ENCODE measurements at places on chromosomes 6 and 20.
A peak's percentile ranks its signal among the peaks of the same experiment; 100 is the strongest.

DNA sequence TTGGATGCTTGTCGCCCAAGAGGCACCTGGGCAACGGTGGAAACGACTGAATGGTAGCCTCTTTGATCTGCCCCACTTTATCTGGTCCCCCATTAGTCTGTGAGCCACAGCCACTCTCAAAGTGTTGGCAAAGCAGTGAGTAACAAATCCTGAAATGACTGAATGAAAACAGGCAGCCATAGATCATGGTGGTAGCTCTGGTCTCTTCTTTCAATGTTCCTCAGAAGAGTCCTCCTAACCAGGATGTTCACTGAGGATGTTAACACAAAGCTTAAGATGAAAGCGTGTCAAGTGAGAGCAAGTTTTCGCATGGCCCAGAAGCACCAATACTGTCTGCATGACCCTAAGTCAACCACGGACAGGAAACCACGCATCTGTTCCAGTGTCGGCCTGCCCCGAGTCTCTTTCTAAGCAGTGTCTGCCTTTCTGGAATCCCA lies 107.3 kb downstream of the IRF4 start:
- peak; percentile 85 for DNase-seq

DNA sequence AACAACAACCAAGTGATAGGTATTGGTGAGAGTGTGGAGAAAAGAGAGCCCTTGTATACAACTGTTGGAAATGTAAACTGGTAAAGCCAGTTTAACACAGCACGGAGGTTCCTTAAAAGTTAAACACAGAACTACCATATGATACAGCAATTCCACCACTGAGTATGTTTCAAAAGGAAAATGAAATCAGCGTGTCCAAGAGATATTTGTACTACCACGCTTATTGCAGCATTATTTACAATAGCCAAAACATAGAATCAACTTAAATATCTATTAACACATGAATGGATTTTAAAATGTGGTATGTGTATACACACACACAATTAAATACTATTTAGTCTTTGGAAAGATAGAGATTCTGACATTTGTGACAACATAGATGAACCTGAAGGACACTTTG lies 1.1 kb downstream of the PTCHD4 start:
- no peak for DNase-seq

- no peak for DNase-seq
These were observed 22.6 kb downstream of the ETV7 start for GRCh38 chr6:36364669-36365479.

DNA sequence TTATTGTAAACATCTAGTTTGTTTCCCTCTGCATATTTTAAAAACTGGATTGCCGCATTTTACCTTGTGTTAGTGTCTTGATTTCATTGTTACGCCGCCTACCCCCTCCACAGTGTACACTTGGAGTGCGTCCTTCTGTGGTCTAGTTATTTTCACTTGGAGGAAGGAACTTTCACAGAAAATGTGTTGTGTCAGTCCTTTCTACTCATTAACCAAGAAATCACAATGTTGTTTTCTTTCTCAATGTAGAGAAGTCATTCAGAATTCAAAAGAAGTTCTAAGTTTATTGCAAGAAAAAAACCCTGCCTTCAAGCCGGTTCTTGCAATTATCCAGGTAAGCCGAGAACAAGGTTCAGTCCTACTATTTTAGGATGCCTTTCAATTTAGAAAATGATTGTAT lies 10.3 kb downstream of the MTHFD1L start:
- no peak for DNase-seq

DNA sequence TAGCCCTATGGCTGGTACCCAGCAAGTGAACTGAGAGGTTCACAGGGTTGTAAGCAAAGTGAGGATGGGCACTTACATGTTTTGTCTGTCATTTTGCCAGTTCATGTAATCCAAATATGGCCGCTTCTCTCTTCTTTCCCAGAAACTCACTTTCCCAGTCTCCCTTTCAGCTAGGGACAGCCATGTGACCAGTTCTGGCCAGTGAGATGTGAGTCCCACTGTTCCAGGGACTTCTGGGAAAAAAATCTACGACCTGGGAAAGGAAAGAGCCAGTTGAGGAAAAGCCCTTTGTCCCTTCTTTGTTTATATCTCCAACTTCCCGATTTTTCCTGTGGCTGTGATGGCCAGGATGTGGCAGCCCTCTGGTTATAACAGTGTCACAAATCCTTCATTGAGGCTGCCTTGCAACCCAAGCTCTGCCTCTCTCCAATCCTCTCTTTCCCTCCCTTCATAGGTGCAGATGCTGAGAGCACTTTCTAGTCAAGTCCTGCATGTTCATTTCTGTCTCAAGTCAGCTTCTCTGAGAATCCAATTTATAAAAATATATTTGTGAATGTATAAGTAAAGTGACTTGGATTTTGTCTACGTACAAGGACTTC lies 148.6 kb upstream of the ZFP64 start:
- no peak for DNase-seq

DNA sequence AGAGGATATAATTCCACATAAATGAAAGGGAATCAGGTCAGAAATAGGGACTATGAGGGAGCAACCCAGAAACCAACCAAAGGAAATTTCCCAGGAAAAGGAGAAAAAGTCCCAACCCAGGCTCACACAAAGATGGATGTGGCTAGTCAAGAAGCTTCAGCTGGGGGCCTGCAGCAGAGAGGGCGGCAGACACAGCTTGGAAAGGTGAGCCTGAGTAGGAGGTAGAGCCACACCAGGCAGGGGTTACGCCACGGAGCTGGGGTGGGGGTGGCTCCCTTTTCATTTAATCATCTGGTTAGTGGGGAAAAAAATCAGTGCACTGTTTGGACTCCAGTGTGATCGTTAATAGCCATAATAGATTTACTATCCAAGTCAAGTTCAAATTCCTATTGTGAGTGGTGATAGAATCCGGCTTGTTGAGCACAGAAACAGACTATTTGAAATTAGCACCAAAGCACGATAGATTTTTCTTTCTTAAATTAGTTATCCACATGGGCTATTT lies 220.6 kb downstream of the TPBG start:
- DNase-seq = no peak

DNA sequence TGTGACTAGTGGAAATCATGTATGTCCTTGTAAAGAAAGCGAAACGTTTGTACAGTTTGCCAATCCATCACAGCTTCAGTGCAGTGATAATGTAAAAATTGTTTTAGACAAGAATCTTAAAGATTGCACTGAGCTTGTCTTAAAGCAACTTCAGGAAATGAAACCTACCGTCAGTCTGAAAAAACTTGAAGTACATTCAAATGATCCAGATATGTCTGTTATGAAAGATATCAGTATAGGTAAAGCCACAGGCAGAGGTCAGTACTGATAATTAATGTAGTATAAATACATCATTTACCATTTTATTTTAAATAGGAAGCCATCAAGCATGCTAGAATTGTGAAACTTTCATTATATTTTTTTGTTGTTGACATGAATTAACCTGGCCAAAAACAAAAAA lies 60.9 kb upstream of the SMIM8 start:
- no peak for DNase-seq

DNA sequence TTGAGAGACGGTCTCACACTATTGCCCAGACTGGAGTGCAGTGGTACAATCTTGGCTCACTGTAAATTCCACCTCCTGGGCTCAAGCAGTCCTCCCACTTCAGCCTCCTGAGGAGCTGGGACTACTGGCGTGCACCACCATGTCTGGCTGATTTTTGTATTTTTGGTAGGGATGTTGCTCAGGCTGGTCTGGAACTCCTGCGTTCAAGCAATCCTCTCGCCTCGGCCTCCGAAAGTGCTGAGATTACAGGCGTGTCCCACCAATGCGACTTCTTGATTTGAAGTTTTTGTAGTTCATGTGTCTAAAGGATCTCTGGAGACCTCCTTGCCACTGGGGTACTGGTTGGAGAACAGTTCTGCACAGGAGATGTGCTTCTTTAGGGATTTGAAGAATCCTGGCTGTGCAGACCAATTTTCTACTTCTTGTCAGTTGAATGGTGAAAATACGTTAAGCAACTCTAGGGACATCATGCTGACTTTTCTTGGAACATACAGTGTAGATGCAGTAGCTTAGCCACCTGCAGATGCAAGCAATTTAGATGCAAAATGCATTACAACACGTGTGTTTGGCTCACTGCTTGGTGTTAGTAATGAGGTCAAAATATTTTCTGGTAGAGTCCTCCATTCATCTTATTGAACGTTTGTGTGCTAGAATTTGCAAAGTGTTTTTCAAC lies 28.2 kb downstream of the SYTL3 start:
- no peak for DNase-seq

GRCh38 chr20:19642860-19643259 lies 115.2 kb upstream of the RIN2 start:
- DNase-seq = no peak

- DNase-seq = no peak
These were observed 366.5 kb upstream of the ARID1B start for GRCh38 chr6:156410649-156411048.

GRCh38 chr20:7966176-7966575 lies 25.9 kb upstream of the HAO1 start:
- no peak for DNase-seq

GRCh38 chr6:97702248-97702647 lies 419.2 kb upstream of the MMS22L start:
- DNase-seq = no peak

GRCh38 chr20:19958928-19959327 lies 58.2 kb upstream of the NAA20 start:
- DNase-seq = no peak

DNA sequence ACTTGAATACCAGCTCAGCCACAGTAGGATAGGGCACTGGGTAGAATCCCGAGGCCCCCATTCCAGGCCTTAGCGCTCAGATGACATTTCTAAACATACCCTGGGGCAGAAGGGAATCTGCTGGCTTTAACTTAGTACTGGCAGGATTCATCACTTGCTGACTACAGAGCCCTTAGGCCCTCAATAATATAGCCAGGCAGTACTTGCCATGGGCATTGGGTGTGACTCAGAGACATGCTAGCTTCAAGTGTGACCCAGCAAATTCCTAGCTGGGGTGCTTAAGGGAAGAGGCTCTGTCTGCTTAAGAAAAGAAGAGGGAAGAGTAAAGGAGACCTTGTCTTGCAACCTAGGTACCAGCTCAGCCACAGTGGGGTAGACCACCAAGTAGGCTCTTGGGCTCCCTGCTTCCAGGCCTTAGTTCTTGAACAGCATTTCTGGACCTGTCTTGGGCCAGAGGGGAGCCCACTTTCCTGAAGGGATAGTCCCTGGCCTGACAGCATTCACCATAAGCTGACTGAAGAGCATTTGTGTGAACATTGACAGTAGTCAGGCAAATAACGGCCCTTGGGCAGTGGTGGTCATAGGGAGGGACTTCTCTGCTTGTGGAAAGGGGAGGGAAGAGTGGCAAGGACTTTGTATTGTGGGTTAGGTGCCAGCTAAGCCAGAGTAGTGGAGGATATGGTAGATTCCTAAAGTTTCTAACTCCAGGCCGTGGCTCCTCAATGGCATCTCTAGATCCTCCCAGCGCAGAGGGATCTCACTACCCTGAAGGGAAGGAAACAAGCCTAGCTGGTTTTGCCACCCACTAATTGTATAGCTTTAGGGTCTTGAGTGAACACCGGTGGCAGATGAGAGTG lies 48.5 kb upstream of the HACE1 start:
- no peak for DNase-seq

GRCh38 chr6:38482466-38482865 lies 157.3 kb downstream of the BTBD9 start:
- DNase-seq = no peak

DNA sequence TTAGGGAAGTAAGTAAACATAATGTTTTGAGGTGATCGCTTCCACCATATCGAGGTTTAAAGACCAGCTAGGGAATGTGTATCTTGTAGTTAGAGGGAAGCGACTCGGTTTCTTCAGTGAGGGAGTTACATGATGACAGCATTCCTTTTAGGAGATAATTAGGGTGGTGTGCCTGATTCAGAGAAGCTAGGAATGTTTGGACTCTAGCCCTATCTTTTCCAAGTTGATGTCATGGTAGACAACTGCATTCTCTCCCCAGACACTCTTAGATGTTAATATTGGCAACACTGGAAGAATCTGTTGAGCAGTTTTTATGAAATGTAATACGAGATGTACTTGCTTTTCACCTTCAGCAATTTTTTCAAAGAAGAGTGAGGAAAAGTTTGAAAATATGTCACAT lies 12.9 kb upstream of the HIVEP1 start:
- DNase-seq = no peak

DNA sequence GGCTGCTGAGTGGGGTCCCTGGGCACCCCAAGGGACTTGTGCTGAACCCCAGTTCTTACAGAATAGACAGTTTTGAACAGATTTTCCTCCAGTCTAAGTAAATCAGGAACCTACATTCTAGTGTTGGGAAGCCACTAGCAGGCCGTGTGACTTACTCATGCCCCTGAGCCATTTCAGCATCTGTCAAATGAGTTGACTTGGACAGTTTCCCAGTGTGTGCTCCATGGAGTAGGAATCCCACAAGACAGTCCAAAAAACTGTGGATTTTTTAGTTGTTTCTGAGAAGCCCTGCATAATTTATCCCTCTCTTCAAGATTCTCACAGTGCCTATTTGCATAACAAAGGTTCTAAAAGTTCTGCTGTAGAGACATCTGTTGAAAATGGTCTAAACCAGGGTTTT lies 2.1 kb downstream of the GABRR2 start:
- DNase-seq = no peak

GRCh38 chr6:128847431-128848210 lies 35.3 kb upstream of the LAMA2 start:
- no peak for DNase-seq

DNA sequence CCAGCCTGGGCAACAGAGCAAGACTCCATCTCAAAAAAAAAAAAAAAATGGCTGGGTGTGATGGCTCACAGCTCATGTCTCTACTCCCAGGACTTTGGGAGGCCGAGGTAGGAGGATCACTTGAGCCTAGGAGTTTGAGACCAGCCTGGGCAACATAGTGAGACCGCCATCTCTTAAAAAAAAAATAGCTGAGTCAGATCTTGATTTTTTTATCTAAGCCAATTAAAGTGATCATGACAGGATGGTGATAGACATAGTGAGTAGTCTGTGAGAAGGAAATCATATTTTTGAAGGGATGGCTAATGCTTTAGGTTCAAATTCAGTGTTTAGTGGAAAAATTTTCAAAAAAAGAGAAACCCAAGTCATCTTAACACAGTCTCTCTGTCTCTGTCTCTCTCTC lies 114.6 kb upstream of the JARID2 start:
- DNase-seq = no peak

DNA sequence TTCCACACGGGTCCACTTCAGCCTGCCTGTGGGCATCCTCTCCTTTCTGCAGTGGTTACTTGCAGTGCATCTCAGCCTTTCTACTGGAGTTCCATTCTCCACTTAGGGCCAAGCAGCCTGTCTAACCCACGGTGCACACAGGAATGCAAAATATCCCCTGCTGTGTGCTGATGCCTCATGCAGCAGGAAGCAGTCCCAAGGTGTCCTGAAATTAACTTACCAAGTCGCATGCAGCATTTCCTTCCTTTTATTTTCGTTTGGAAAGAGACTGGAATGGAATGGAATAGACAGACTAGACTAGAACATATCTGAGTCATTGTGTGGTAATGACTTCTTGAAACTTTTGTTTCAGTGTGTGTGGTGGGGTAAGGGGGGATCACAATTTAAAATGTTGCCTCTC lies 25.9 kb upstream of the FOXQ1 start:
- DNase-seq = no peak
